HS-27A (cell line): ENCODE measurements at places on chromosomes 3 and 15.

GRCh38 chr15:37077623-37078351 is 22.6 kb downstream of the MEIS2 start:
- DNase-seq: no peak

GRCh38 chr3:118960876-118961450 is 73.7 kb downstream of the IGSF11 start:
- no peak for DNase-seq

DNA sequence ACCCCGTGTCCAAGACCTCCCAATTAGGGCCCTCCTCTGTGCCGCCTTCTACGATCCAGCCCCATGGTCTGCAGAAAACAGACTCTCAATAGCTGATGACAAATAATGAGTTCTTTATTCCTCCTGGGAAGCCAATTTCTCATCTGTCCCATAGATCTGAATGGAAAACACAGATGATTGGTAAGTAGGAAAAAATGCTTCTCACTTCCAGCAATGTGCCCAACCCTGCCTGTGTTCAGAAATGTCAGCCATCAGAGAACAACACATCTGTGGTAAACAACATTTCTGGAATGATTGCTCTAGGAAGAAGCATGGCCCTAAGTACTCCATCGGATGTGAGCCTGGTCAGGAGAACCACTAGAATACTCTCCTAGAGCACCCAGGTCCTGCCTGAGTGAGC is 240.5 kb upstream of the HES1 start:
- DNase-seq: no peak

DNA sequence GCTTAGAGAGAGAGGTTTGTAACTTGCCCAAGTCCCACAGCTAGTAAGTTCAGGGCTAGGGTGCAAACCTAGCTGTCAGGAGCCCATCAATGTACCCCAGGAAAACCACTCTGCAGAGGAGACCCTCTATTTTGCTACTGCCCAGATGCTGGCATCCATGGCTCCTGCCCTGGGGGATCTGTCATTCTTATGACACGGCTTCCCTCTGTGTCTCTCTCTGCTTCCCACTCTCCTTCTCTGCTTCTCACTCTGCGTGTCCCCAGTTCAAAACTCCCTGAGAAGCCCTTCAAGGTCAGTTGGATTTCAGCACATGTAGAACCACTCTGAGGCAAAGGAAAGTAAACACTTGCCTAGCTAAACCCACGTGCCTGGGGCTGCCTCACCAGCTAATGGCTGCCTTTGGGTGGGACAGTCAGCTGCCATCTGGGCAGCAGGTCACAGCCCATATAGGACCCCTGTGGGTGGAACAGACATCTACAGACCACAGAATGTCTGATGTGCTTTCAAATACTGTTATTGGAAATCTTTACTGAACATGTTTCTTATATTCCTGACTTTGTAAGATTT is 29.4 kb upstream of the SLCO2A1 start:
- DNase-seq: no peak

GRCh38 chr15:56869573-56869972 is 48.9 kb upstream of the TCF12 start:
- DNase-seq: no peak

DNA sequence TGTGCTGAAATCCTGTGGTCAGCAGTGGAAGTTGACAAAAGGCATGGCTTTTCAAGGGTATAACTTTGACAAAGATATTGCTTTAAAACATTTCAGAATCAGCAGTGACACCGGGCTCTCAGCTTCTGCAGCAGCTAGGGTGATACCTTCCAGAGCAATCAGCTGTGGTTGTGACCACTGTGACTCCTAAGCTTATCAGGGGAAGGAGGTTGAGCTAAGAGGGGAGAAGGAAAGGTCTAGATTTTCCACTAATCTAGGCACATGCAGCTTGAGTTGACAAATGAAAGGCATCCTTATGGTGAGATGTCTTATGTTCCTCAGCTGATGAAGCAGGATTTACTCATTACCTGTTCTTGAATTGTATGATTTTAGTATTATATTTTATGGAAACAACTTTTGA is 16.3 kb upstream of the LRRFIP2 start:
- DNase-seq: no peak

DNA sequence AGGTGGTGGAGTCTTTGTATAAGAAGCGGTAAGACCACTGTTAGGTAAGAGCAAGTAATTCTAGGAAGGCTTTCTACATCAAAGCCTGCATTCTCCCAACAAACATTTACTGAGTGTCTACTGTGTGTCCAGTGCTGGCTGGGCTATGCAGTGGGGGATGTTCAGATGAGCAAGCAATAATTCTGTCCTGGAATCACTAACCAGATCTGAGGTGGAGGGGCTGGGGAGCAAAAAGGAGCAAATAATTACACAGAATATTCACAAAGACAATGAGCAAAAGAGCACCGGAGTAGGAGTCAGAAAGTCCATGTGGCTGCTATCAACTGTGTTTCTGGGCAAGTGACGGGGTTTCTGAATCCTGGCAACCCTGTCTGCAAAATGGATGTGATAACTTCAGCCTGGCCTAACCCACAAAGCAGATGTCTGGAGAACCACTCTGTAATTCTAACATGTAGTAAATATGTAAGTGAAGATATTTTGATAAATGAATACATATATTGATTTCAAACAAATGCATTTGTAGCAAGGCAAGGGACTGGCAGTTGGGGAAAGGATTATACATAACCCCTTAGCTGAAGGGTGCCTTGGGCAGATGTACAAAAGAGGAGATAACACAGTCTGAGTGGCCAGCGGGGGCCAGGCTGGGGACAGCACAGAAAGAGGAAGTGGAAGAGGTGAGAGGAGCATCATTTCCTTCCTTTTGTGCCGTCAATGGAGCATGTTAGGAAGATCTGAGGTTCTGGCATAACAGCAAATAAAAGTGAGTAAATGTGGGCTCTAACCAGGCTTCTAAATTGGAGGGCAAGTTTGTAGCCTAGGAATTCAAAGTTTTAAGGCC is 28.8 kb downstream of the CYP8B1 start:
- no peak for DNase-seq

GRCh38 chr3:124584552-124585391 is 145.5 kb upstream of the UMPS start:
- DNase-seq: no peak

DNA sequence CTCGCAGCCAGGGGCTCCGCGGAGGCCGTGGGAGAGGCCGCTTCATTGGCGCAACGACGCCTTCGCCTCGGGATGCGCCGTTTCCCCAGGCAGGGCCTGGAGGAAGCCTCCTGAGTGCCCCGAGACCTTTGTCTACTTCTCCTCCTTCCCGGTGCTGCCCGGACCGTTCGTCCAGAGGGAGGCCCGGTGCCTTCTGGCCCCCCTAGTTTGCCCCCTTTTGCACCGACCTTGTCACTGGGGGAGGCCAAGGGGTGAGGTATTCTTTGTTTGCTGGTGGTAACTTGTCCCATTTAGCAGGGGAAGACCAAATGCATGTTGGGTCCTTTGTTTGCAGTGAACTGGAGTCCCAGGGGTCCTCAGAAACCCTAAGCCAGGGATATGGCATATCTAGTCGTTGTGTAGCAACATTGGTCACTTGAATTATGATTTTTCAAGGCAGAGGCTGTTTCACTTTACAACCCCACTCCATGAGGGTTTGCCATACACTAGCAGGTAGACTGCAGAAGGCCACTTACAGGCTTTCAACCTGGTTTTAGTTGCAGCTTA is 615 bp downstream of the DHX30 start:
- DNase-seq: no peak
